ENCODE measurements at places on chromosomes 16 and 17.

DNA sequence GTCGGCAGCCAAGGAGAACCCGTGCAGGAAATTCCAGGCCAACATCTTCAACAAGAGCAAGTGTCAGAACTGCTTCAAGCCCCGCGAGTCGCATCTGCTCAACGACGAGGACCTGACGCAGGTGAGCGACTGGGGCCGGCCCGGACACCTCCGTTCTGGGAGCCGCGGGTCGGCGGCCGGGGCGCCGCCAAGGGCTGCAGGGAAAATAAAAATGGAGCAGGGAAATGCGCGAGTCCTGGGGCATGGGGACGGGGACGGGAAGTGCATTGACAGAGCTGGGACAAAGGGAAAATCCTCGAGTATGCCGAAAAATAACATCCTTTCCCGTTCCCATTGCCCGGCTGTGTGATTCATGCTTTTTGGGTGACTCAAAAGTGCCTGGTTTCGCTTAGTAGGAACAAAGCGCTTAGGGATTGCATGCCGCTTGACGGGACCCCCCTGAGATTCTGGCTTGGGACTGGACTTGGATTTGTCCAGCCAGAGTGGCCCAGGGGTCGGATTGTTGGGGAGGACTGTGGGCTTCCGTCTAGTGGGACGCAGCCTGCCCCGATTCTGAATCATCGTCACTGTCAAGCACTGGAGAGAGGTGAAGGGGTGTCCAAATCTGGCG lies 699 bp downstream of the MPRIP start:
- DNase-seq = peak; percentile 65

DNA sequence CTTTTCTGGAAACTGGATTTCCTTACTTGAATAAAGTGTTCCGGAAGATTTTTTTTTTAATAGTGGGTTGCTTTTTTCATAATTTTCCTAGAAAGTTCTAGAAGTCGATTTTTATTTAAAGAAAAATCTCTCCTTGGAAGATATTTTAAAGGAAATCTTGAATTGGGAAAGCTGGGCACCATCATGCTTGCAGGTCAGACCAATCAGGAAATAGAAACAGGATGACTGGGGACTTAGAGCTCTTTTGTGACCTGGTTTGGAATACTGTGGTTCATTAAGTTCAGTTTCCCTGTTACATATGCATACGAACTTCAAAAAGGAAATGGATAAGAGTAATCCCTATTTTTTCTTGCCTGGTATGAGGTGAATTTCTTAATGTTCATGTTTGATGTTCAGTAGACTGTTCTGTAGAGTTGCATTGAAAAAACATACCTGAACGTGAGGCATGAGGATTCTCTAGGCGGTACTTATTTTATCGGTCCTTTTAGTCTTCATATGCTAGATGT lies 1.2 kb downstream of the NFATC3 start:
- peak; percentile 24 for DNase-seq

GRCh38 chr16:11181242-11181898 lies 74.6 kb downstream of the SOCS1 start:
- no peak for DNase-seq

DNA sequence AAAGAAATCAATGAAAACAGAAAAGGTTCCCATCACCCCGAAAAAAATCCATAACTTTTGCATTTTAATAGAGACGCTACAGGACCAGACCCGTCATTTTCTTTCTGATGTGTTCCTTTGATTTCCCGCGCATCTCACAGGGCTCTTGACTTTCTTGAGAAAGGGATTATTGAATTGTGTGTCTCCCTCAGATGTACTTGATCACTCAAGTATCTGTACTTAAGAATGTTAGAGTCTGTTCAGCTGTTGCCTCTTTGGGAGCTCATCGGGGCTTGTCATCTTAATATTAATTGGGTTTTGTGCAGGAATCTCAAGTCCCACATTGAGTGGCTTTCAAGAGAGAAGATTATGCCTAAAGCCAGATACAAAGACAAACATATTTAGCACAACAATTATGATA lies 606.4 kb upstream of the SALL1 start:
- DNase-seq = no peak

DNA sequence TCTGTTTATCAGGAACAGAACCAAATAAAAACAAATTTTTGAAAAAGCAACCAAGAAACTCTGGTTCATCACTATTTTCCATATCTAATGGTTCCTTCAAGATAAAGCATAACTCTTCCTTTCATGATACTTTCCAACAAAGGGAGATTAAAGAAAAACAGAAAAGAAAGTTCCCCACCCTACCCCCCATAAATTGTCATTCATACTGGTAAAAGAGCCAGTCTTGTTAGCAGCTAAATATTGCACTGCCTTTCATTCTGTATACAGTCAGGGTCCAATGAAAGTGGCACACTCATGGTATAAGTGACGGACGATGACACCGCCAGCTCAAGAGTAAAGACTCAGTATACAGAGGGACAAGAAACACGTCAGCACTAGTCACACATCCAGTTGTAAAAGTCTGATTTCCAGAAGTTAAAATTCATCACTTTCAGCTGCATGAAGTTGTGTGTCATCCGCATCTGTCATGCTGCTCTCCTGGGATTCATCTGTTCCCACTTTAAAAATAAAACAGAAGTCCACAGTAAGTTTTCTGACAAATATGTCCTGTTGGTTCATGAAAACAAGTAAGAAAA lies 68.5 kb downstream of the CDC27 start:
- DNase-seq = peak; percentile 77

DNA sequence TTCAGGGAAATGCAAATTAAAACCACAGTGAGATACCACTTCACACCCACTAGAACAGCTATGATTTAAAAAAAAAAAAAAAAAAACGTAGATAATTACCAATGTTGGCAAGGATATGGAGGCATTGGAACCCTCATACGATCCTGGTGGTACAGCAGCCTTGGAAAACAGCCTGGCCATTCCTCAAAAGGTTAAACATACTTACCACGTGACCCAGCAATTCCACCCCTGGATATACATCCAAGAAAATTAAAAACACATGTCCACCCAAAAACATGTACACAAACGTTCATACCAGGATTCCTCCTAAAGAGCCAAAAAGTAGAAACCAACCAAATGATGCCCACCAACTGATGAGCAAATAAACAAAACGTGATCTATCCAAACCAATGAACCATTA lies 68.1 kb downstream of the GAS7 start:
- DNase-seq = peak; percentile 72

GRCh38 chr17:40686192-40686591 lies 17.4 kb downstream of the KRT24 start:
- no peak for DNase-seq

DNA sequence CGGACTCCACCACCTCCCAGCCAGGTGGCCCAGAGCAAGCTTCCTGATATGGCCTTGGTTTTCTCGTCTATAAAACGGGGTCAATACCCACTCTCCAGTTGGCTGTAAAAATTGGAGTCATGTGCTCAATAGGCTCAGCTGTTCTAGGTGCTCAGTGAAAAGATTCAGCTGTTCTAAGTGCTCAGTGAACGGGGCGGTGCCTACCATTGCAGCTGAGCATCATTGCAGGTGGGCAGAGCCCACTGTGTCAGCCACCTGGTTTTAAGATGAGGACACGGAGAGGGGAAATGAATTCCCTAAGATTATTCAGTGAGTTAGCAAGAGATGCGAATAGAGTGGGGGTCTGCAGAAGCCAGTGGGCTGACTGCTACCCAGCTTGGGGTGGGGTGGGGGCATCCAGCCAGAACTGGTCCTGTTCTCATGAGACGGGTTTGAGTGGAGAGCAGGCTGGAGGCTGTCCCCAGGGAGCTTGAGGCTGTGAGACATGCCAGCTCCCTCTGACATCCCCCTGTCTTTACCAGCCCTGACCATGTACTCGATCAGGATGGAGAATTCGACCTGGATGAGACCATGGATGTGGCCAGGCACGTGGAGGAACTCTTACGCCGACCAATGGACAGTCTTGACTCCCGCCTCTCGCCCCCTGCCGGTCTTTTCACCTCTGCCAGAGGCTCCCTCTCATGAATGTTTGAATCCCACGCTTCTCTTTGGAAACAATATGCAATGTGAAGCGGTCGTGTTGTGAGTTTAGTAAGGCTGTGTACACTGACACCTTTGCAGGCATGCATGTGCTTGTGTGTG lies 21.9 kb downstream of the STAT5A start:
- no peak for DNase-seq

DNA sequence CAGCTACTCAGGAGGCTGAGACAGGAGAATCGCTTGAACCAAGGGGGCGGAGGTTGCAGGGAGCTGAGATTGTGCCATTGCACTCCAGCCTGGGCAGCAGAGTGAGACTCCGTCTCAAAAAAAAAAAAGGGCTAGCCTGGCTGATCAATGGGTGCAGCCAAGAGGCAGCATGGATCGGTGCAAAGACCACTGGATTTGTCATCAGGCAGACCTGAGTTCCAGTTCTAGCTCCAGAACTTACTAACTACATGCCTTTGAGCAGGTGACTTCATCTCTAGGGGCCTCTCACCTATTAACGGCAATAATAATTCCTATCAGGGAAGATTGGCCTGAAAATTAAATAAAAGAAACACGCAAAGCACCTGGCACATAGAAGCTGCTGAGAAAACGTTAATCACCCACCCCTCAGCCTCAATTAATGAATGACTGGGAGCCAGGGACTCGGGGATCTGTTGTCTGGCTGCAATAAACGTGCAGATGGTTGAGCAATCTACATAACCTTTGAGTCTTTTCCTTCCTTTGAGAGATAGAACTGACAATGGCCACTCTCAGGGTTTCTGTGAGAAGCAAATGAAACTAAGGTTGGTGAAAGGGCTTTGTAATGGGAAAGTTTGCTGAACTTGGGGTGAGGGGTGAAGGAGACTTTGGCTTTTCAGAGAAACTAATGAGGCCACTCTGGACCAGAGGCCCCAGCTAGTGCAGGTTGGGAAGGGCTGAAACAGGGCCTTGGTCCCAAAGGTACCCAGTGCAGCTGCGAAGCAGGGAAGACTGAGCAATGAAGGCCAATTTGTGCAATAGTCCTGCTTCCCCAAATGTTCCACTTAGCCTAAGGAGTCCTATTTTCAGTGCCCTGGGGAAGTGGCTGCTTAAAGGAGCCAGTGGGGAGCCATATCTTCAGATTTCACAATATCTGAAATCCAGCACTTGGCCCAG lies 7.6 kb downstream of the SEZ6L2 start:
- DNase-seq = no peak

DNA sequence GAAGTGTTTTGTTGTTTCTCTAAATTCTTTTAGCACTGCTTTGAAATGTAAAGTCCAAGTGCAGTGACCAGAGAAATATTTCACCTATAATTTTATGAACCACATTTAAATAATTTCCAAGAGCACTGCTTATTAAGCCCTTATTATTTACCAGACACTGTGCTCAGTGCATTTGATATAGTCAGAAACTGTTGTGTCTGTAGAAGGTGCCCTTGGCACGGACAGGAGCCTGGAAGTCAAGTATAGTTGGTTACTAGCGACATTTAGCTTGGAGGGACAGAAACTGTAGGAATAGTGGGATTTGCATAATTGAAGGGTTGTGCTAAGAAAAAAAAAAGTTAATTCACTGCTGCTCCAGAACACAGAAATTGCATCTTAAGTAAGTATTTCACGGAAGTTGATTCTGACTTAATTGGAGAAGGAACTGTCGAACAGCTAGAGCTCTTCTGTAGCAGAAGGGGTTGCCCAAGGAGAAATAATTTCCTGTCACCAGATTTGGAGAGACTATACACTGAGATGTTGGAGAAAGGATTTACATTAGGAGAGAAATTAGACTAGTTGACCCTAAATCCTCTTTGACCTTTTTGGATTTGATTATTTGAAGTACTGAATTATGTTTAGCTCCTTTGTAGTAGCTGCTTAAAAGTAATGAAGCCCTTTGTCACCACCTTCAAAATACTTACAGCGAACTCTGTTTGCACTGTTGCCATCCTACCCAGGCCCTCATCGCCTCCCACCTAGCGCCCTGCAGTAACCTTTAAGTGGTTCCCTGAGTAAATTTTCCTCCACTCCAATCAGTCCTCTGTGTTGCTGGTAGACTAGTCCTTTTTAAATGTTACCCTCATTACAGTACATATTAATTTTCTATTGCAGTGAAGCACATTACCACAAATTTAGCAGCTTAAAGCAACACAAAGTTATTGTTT lies 25.6 kb downstream of the COX10 start:
- no peak for DNase-seq

GRCh38 chr17:77741109-77741508 lies 217.4 kb upstream of the TNRC6C start:
- DNase-seq = no peak

- no peak for DNase-seq
Measured at GRCh38 chr16:31081428-31082351, 7.1 kb downstream of the PRSS53 start.

DNA sequence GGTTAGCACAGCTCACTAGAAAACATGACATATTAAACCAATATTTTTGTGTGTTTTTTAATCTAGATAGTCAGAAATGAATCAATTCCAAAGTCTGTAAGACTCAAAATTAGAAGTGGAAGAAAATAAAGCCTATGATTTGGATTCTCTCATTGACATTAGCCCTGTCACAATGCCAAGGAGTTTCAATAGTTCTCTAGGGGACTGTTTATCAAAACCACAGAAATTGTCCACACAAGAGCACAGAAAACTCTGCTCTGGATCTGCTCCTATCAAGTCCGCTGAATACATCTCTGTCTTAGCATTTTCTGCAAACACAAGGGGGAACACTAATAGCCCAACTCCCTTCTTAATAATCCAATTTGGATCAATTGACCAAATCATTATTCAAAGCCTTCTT lies 152.0 kb downstream of the HS3ST3B1 start:
- DNase-seq = no peak

- DNase-seq = no peak
Measured at GRCh38 chr16:67803894-67804293, 2.5 kb downstream of the RANBP10 start.

GRCh38 chr17:82917699-82918345 lies 78.0 kb upstream of the ZNF750 start:
- peak; percentile 43 for DNase-seq

GRCh38 chr16:56505181-56505580 lies 14.6 kb downstream of the BBS2 start:
- no peak for DNase-seq

- DNase-seq = no peak
Measured at GRCh38 chr17:6599364-6599763, 41.1 kb downstream of the KIAA0753 start.

DNA sequence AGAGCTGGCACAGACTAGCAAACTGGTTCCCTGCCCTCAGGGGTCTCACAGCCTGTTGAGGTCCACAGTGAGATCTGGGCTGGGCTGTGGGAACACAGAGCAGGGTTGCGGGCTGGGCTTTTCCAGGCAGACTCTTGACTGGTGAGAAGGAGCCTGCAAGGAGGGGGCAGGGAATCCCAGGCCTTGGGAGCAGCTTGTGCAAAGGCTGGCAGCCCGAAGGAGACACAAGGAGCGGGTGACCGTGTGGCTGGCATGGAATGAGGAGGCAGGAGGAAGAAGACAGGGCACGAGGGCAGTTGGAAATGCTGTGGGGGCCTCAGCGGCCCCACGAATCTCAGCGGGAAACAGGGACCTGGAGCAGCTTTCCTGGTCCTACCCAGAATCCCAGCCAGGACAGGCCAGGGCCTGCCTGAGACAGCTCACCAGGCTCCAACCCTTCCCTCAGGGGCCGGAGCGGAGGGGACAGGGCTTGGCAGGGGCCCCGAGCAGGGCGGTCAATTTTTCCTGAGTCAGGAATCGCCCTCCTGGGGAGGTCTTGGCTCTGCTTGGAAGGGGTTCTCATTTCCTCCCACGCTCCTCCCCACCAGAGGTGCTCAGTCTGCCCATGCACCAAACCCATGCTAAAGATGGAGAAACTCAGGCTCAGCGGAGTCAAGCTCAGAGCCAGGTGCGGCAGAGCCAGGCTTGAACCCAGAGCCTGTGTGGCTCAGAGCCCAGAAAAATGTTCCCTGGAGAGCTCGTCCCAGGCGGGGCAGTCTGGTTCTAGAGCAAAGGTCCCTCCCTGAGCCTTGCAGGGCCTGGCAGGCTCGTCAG lies 9.2 kb upstream of the SNN start:
- no peak for DNase-seq

All from fibroblast of skin of right quadriceps (primary cell).